Activated CD8-positive, alpha-beta memory T cell treated with anti-CD3 and anti-CD28 coated beads for 36 hours (primary cell): ENCODE measurements at places on chromosomes 3 and 15. TPM values are rescaled to one million over a fixed set of nuclear protein-coding genes. Genes with fewer than 3 reads are reported as not detected.

The CYFIP1 gene
- total RNA-seq = 23.3 TPM

The PEX11A gene
- 3.1 TPM for total RNA-seq

The RBP2 gene
- total RNA-seq = not detected

The HYAL2 gene
- 11.7 TPM for total RNA-seq

The LRRC2 gene
- total RNA-seq = not detected

The CCDC54 gene
- total RNA-seq = not detected

The GRM2 gene
- 0.11 TPM for total RNA-seq

The BOC gene
- total RNA-seq = not detected

The P2RY14 gene
- 0.65 TPM for total RNA-seq

The TRIM71 gene
- 0.04 TPM for total RNA-seq

The CKMT1A gene
- not detected for total RNA-seq

The C3orf38 gene
- total RNA-seq = 21.5 TPM

The HIGD2B gene
- 0.17 TPM for total RNA-seq

The ZDHHC19 gene
- total RNA-seq = not detected

The SEC62 gene
- 61.7 TPM for total RNA-seq
